Activated CD8-positive, alpha-beta memory T cell treated with anti-CD3 and anti-CD28 coated beads for 1 hour (primary cell): ENCODE measurements at places on chromosomes 12 and 14.

- no peak for DNase-seq
These were observed 5.6 kb upstream of the SPPL3 start for GRCh38 chr12:120909633-120910298.

GRCh38 chr12:109433618-109434017, 43.5 kb downstream of the KCTD10 start:
- no peak for DNase-seq

DNA sequence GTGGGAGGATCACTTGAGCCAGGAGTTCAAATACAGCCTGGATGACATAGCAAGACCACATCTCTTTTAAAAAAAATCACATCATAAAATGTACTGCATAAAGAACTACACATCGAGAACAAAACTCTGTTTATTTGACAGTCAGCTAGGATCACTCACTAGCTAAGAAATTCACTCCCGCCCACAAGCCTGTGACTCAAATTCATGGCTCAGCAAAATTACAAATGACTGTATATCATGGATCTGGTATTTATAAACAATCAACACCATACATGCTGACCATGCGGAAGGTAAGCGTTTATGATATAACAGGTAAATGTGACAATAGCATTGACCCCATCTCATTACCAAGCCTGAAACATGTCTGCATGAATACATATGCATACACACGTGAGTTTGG, 206.5 kb downstream of the EFCAB11 start:
- no peak for DNase-seq

DNA sequence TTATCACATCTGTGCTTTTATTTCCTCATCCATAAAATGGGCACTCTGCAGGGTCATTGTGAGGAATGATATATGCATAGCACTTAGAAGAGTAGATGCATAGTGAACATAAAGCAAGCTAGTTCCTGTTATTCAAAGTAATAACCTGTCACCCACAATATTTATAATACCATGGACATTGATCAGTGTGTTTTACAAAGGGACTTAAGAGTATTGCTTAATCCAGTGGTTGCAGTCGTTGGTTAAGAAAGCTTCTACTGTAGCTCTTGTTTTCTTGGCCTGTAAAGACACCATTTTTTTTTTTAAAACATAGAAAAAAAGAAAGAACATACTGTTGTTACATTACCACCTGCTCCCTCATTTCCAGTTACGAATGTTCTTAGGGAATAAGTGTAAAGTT, 13.1 kb downstream of the METAP2 start:
- no peak for DNase-seq

GRCh38 chr14:50452296-50452695, 55.6 kb upstream of the CDKL1 start:
- DNase-seq, result no peak

- no peak for DNase-seq
These were observed 72.2 kb downstream of the SLC6A15 start for GRCh38 chr12:84840356-84840755.

DNA sequence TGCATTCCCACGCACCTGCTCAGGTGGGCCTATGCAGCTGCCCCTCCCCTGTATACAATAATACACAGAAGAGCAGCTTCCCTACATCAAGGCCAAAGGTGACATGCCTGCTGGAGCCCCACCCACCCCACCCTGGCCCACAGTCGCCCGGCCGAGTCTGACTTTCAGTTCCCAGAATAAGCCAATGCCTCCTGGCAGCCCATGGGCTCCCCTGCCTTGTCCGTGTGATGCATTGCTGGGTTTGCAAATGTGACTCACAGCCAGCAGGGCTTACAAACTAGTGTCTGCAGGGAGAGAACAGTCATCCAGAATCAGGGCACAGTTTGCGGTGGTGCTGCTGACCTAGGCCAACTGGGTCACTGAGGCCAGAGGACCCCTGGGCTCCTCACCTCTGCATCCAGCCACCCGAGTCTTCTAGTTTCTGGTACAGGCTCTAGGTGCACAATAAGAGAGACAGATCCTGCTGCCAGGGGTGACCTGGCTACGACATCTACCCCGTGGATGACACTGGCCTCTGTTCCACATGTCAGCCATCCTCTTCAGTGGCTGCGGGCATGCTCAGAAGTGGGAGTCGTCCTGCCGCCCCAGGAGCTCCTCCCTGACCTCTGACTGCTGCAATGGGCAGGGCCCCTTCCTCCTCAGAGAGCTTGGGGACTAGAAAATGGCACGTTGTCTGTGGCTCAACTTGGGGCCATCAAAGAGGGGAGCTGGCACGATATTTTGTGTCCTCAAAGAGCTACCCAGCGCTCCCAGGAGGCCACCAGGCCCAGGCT, 84.5 kb downstream of the CHGA start:
- no peak for DNase-seq
